RKO (cell line): ENCODE measurements at places on chromosomes 7 and 10.

DNA sequence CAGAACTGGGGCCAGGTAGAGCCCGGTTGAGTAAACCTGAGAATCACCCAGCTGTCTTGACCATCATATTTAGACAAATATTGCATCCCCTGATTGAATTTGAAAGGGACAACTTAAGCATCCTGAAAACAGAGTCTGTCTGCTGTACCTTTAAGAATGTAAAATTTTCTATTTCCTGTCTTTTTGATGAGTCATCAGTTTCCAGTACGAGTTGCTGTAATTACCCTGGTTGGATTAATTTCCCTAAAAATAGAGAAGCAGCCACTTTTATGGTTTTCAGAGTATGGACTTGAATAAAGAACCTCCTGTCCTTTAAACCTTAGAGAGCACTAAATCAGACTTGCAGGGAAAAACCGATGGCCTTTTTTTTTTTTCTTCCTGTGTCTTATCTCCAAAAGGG, 164.6 kb upstream of the SH2B2 start:
- DNase-seq = peak; percentile 70

DNA sequence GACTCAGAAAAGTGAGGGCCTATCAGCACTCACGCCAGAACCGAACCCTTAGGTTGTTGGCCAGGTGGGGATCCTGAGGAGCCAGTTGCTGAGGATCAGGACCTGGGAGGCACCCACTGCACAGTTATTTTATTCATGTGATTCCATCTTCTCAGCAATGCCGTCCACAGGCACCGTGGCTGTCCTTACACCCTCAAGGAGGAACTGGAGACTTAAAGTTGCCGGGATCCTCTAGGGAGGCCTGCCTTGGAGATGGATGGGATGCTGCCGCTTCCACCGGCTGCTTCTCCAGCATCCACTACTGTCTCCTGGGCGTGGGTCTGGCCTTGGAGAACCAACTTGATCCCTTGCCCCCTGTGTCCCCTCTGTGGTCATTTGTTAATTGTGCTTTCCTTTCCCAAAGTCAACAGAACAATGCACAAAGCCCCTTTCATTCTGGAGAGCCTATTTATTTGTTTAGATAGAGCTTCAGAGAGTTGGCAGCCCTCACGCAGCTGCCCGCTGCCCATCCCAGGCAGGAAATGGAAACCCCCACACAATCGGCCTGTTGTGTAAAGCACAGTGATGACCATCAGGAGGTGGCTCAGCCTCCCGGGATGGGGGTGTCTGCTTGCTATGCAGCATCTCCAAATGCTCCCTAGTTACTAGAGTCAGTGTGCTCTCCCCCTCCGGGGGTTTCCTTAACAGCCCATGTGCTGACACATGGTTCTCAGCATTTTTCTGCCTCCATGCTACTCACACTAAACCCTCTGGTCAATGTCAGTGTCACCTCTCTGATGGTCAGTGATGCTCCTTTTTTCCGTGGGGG, 52.9 kb upstream of the IGFBP3 start:
- DNase-seq = no peak

DNA sequence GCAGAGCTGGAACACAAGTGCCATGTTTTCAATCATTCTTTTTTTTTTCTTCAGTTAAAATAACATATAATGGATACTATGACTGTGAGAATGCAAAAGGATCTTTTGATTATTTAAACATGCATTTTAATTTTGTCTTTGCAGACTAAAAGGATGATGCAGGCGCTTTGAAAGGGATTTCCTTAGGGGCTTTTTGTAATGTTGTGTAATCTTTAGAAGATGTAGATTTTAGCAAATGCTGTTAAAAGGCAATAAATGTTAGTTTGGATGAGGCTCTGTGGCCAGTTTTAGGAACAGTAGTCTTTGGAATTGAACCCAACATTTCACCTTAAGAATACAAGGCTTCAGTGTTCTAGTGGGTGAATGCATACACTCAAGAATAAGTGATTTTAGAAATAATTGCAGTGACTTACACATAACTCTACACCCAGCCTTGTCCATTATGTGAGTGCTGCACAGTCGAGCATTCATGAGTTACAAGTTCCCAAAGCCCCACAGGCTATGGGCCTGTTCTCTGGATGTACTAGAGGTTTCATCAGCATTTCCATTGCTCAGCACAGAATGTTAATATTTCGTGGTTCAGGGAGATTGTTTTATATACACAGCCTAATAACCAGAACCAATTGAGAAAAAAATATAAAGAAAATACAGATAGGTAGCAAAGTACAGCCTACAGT, 11.6 kb downstream of the PAPSS2 start:
- DNase-seq = no peak

GRCh38 chr7:95253986-95254385, 70.3 kb downstream of the PON1 start:
- no peak for DNase-seq

GRCh38 chr7:25615003-25615402, 386.7 kb upstream of the NPVF start:
- no peak for DNase-seq
